ENCODE measurements at places on chromosomes 3 and 15. TPM values are rescaled to one million over a fixed set of nuclear protein-coding genes. Genes with fewer than 3 reads are reported as not detected.

- no peak for DNase-seq
- H3K27me3 ChIP-seq = no peaks in the 10 kb centered on the region
- no peaks in the 10 kb centered on the region for H3K4me1 ChIP-seq
- no peak overlapping the region for H3K27ac ChIP-seq
Observed at GRCh38 chr3:44833394-44833793, 28.3 kb upstream of the TMEM42 start.

GRCh38 chr3:60551455-60552209 lies 699.6 kb downstream of the FHIT start:
- H3K27ac ChIP-seq = no peak overlapping the region
- no peaks in the 10 kb centered on the region for H3K4me1 ChIP-seq
- H3K27me3 ChIP-seq = no peaks in the 10 kb centered on the region
- no peaks in the 10 kb centered on the region for H3K36me3 ChIP-seq

- no peaks in the 10 kb centered on the region for H3K36me3 ChIP-seq
- H3K27ac ChIP-seq = peak overlapping the region; percentile 83
- no peaks in the 10 kb centered on the region for H3K27me3 ChIP-seq
Observed at GRCh38 chr15:57504599-57504940, 87.1 kb upstream of the MYZAP start.

DNA sequence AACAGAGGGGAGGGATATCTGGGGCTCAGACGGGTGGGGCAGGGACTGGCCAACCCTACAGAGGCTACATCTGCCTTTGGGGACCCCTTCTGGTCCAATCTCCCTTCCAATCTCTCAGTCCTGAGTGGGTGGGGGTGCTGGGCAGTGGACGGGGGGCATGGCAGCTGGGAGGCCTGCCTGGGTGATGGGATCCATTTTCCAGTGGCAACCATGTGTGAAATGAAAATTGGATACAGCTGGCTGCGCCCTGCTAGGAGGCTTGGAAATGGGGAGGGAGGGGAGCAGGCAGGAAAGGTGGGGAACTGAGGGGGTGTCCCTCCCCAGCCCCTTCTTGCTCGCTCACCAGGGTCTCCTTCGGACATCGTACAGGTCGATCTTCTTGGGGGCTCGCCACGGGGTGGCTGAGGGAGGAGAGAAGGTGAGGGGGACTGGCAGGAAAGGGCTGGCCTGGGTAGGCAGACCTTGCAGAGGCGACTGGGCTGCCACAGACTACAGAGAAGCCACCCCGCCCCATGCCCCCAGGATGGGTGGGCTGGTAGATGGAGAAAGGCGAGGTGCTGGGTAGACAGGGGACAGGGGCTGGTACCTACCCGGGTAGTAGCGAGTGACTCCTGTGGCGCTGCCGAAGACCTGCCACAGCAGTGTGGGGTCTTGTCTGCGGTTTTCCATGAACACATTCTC lies 21.2 kb upstream of the TMEM115 start:
- no peak for DNase-seq
- H3K27ac ChIP-seq = no peak overlapping the region
- peaks cover 3% of the 10 kb centered on the region for H3K27me3 ChIP-seq
- H3K4me3 ChIP-seq = no peak overlapping the region
- H3K4me1 ChIP-seq = no peaks in the 10 kb centered on the region

- H3K4me1 ChIP-seq = peaks cover 7% of the 10 kb centered on the region
- no peak overlapping the region for H3K27ac ChIP-seq
- no peak for DNase-seq
Observed at GRCh38 chr3:138180375-138181029, 5.8 kb upstream of the DBR1 start.

GRCh38 chr3:112736805-112737566 lies 96.0 kb upstream of the CCDC80 start:
- H3K4me3 ChIP-seq = no peak overlapping the region
- peaks cover 48% of the 10 kb centered on the region for H3K4me1 ChIP-seq
- no peak overlapping the region for H3K27ac ChIP-seq
- no peak for DNase-seq

- H3K27ac ChIP-seq = no peak overlapping the region
- no peak overlapping the region for H3K4me3 ChIP-seq
- H3K4me1 ChIP-seq = peaks cover 10% of the 10 kb centered on the region
- H3K36me3 ChIP-seq = no peaks in the 10 kb centered on the region
- no peaks in the 10 kb centered on the region for H3K27me3 ChIP-seq
- no peak for DNase-seq
Observed at GRCh38 chr3:122938783-122939425, 88.7 kb downstream of the SEMA5B start.

- H3K27me3 ChIP-seq = no peaks in the 10 kb centered on the region
- no peak overlapping the region for H3K27ac ChIP-seq
- H3K4me3 ChIP-seq = no peak overlapping the region
- H3K4me1 ChIP-seq = no peaks in the 10 kb centered on the region
- DNase-seq = no peak
- no peaks in the 10 kb centered on the region for H3K36me3 ChIP-seq
Observed at GRCh38 chr3:107307205-107307604, 70.0 kb upstream of the CCDC54 start.

DNA sequence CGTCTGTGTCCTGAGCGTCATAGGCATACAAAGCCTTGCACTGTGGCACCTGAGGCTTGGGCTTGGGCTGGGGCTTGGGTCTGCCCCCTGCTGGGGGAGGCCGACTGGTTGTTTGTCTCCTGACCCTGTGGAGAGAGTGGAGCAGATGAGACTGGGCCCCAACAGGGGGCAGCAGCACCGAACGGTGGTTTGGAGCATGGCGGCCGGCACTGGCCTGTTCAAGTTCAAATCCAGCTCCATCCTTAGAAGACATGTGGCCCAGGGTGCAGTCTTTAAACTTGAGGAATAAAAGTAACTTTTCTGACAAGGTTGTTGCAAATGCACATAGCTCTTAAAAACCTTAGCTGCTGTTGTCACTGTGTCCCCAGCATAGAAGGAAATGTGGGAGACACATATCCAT lies 33.3 kb downstream of the CCNB2 start:
- H3K27ac ChIP-seq = no peak overlapping the region
- no peaks in the 10 kb centered on the region for H3K27me3 ChIP-seq
- DNase-seq = peak; percentile 34
- peaks cover 22% of the 10 kb centered on the region for H3K36me3 ChIP-seq

DNA sequence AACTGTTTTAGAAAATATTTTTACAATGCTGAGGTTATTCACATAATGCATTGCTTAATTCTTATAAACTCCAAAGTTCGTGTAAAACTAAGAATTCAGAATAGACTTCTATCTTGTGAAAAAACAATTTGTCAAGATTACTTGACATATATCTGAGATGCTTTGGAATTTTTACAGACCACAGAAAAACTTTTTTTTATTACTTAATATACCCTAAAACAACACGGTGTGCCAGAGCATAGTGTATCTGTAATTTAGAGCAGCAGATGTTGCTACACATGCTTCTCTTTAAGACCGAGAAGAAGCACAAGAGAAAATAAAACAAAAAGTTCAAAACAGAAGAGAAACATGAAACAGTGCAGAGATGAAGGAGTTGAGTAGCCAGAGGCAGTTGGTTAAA lies 26.4 kb downstream of the ASB7 start:
- H3K4me3 ChIP-seq = no peak overlapping the region
- no peak for DNase-seq
- no peaks in the 10 kb centered on the region for H3K27me3 ChIP-seq
- H3K4me1 ChIP-seq = peaks cover 10% of the 10 kb centered on the region
- H3K27ac ChIP-seq = peak overlapping the region; percentile 55

- H3K4me3 ChIP-seq = peak within 1 kb of the TSS; percentile 69
- DNase-seq = peak; percentile 71
- H3K27ac ChIP-seq = peak within 1 kb of the TSS; percentile 73
- H3K36me3 ChIP-seq = no peaks in the 10 kb centered on the region
- H3K4me1 ChIP-seq = peaks cover 10% of the 10 kb centered on the region
- H3K27me3 ChIP-seq = no peaks in the 10 kb centered on the region
Observed at GRCh38 chr15:67839929-67840748, at the start of gene RNU6-1. TSS of gene RNU6-1 (minus strand) at chr15:67840045.

DNA sequence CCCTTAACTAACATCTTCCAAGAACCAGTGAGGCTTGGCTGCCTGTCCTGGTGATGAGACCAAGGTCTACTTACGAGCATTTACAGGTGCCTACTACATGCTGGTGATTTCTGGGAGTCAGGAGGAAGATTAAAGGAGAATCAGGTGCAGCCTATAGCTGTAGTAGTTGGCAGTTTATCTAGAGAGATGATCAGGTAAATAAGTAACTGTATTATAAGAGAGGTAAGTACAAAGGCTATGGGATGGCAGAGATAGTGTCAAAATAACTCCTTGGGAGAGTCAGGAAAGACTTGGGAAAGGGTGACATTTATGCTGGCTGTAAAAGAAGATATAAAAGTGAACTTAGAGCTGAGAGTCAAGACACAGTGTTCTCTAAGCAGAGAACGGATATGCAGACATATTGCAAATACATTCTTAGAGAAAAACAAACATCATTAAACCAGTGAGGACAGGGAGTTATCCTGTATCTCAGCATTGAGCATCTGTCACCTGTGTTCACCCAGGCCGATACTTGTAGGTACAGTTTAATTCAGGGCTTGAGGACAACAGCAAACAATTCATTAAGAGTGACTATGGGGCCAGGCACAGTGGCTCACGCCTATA lies 49.7 kb upstream of the ACP3 start:
- no peak for DNase-seq
- no peaks in the 10 kb centered on the region for H3K27me3 ChIP-seq
- H3K4me3 ChIP-seq = no peak overlapping the region
- peaks cover 23% of the 10 kb centered on the region for H3K4me1 ChIP-seq
- no peaks in the 10 kb centered on the region for H3K36me3 ChIP-seq

The CELSR3 gene
- 9.9 TPM for total RNA-seq

The SMCO1 gene
- not detected for total RNA-seq

The CCR4 gene
- not detected for total RNA-seq

The MED12L gene
- total RNA-seq = 3.0 TPM

The KNL1 gene
- 16.2 TPM for total RNA-seq

The SLC7A14 gene
- total RNA-seq = not detected

The ICE2 gene
- total RNA-seq = 64.1 TPM

All from PC-9 (cell line).